Activated CD4-positive, alpha-beta memory T cell treated with anti-CD3 and anti-CD28 coated beads for 36 hours (primary cell): ENCODE measurements at places on chromosomes 2 and 18. TPM values are rescaled to one million over a fixed set of nuclear protein-coding genes. Genes with fewer than 3 reads are reported as not detected.
A peak's percentile ranks its signal among the peaks of the same experiment; 100 is the strongest.

The SPEG gene
- 1.7 TPM for total RNA-seq

- H3K27ac ChIP-seq = no peak overlapping the region
- DNase-seq = no peak
- H3K4me3 ChIP-seq = no peak overlapping the region
- H3K27me3 ChIP-seq = no peaks in the 10 kb centered on the region
These were observed 246.1 kb upstream of the ST6GAL2 start for GRCh38 chr2:107132070-107132469.

DNA sequence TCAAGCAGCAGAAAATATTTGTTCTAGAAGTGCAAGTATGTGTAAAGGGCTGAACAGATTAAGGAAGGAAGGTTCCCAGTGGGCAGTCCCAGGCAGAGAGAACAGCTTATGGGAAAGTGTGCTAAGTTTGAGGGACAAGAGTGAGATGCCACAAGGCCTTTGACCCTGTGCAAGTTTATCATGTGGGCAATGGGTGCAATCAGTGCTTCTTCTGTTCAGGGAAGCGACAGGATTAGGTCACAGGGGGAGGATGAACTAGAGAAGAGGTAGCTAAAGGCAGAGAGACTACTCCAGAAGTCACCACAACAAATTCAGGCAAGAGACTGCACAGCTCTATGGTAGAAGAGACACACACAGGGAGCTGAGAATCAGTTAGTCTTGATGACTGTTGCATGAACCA lies 44.3 kb downstream of the LPIN2 start:
- H3K4me1 ChIP-seq = peaks cover 91% of the 10 kb centered on the region
- peak overlapping the region; percentile 100 for H3K27ac ChIP-seq
- DNase-seq = no peak
- H3K4me3 ChIP-seq = peak overlapping the region; percentile 79
- no peaks in the 10 kb centered on the region for H3K27me3 ChIP-seq

The NFE2L2 gene
- 52.0 TPM for total RNA-seq

The ING5 gene
- total RNA-seq = 36.6 TPM

The ZNF396 gene
- total RNA-seq = 0.93 TPM

GRCh38 chr2:96185516-96185915 lies 23.1 kb downstream of the STARD7 start:
- no peak overlapping the region for H3K27ac ChIP-seq
- no peaks in the 10 kb centered on the region for H3K27me3 ChIP-seq
- peaks cover 2% of the 10 kb centered on the region for H3K4me1 ChIP-seq
- DNase-seq = no peak

- no peaks in the 10 kb centered on the region for H3K27me3 ChIP-seq
- peak; percentile 55 for DNase-seq
- peaks cover 54% of the 10 kb centered on the region for H3K4me1 ChIP-seq
- peak overlapping the region; percentile 94 for H3K27ac ChIP-seq
These were observed 14.7 kb downstream of the CFLAR start for GRCh38 chr2:201130524-201131186.
